PC-9 (cell line): ENCODE measurements at places on chromosomes 1 and 21. TPM values are rescaled to one million over a fixed set of nuclear protein-coding genes. Genes with fewer than 3 reads are reported as not detected.

GRCh38 chr1:209154912-209155311 lies 428.6 kb upstream of the CAMK1G start:
- H3K4me3 ChIP-seq: no peak overlapping the region
- no peaks in the 10 kb centered on the region for H3K4me1 ChIP-seq
- no peaks in the 10 kb centered on the region for H3K36me3 ChIP-seq
- H3K27ac ChIP-seq: no peak overlapping the region
- no peak for DNase-seq

DNA sequence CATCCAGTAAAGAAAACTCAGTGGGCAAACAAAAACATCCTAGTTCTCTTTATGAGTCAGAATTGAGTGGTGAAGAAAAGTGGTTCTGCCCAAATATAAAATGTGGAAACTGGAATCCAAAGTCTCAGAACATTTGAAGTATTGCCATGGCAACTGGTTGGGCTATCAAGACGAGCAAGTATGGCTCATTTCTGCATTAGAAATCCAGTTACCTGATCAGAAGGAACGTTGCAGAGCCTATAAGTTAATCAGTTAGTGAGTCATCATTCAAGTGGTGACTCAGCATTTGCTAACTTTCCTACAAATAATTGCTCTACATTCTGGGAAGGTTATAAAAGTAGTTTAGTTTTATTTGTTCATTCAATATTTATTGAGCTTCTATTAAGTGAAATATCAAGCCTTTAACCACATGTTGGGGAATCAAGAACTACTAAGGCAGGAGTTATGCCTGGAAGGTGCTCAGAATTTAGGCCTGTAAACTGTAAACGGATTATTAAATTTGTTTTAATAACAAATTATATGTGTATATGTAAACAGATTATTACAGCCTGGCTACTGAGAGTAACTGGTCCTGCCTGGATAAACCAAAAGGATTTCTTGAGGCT lies 104.3 kb downstream of the PAPPA2 start:
- H3K27me3 ChIP-seq: no peaks in the 10 kb centered on the region
- no peak overlapping the region for H3K4me3 ChIP-seq
- H3K36me3 ChIP-seq: no peaks in the 10 kb centered on the region
- no peak for DNase-seq
- no peak overlapping the region for H3K27ac ChIP-seq

BRDT gene
- not detected in 2 replicates for total RNA-seq

DNA sequence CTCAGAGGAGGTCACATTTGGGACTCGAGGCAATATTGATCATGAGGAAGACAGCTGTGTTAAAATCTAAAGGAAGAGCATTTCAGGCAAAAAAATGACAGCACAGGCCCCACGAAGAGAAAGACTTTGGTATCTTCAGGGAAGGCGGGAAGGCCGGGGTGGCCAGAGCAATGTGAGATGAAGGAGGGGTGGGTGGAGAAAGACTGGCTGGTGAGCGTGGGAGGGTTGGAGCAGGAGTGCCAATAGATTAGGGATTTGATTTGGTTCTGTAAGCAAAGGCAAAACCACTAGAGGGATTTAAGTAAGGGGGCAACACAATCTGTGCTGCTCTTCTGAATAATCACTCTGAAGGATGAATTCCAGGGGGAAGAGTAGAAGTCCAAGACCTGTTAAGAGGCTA lies 48.0 kb upstream of the BCL9 start:
- no peak overlapping the region for H3K27ac ChIP-seq
- H3K4me3 ChIP-seq: no peak overlapping the region
- no peaks in the 10 kb centered on the region for H3K27me3 ChIP-seq

CHIT1 gene
- total RNA-seq: not detected in 2 replicates
